AG10803 (cell line): ENCODE measurements at places on chromosomes 7 and 10.
A peak's percentile ranks its signal among the peaks of the same experiment; 100 is the strongest.

GRCh38 chr10:99914236-99914635 is 95.5 kb downstream of the DNMBP start:
- no peak for DNase-seq

DNA sequence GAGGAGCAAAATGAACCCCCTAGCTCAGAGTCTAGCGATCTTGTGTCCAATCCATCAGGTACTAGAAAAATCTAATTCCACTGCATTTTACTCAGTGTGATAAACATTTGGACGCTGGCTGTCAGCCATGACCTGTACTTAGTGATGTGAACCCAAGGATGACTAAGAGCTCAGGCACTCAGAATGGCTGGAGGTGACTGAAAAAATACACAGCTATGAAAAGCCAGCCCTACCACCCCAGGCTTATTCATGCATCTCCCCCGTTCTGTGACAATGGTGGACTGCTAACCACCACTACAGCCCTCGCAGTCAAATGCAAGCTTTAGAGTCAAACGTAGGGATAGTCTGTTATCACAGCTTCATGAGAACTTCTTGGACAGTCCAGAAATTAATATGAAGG is 14.9 kb downstream of the AFAP1L2 start:
- DNase-seq = no peak

GRCh38 chr10:124287071-124287685 is 131.5 kb downstream of the OAT start:
- no peak for DNase-seq

- no peak for DNase-seq
These were observed 212.1 kb upstream of the KCND2 start for GRCh38 chr7:120060875-120061274.

- DNase-seq = no peak
These were observed 748.7 kb downstream of the AUTS2 start for GRCh38 chr7:70346844-70347462.

DNA sequence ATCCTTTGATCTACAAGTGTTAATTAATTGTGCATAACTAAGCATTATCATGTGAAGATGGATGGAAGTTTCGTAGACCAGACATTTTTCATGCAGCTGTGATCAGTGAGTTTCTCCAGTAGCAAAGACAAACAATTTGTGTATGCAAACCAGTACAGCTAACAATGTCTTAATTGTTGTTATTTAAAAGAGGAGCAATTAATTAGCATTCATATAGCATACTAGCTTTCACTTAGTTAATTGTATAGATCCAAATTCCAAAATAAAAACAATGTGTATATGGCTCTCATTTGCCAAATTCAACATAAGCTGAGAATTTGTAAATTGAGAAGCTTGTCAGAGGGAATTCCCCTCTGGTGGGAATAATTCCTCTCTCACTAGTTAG is 22.6 kb upstream of the PRKCQ start:
- no peak for DNase-seq

DNA sequence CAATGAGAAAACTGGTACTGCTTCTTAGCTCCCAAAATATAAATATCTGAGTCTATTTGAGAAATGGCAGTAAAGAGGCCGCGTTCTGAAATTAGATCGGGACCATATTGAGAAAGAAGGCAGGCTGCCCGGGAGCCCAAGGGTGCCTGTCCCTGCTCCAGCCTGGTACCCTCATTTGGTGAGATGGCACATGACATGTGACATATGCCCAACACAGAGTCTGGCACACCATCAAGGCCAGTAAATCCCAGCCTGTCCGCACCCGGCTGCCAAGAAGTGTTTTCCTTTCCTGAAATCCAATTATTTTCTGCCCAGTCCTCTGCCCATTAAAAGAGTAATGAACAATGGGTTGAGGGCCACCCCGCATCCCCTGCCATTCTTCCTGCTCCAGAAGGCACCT is 66.4 kb downstream of the CDH23 start:
- DNase-seq = no peak

DNA sequence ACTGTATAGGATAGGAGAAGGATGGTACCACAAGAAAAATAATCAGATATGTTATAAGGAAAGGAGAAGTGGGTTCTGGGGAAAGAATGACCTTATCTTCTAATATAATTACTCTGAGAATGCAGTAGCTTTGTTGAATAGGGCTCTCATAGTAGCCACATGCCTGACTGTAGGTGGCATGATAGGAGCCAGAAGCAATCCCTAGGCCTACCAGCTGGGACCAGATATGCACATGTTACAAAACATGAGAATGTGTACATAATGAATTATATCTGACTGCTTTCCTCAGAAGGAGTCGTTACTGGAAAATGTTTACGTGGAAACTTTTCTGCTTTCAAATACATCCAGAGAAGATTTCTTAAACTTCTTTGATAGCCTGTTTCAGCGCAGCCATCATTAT is 53.2 kb upstream of the FAM3C start:
- peak; percentile 28 for DNase-seq

DNA sequence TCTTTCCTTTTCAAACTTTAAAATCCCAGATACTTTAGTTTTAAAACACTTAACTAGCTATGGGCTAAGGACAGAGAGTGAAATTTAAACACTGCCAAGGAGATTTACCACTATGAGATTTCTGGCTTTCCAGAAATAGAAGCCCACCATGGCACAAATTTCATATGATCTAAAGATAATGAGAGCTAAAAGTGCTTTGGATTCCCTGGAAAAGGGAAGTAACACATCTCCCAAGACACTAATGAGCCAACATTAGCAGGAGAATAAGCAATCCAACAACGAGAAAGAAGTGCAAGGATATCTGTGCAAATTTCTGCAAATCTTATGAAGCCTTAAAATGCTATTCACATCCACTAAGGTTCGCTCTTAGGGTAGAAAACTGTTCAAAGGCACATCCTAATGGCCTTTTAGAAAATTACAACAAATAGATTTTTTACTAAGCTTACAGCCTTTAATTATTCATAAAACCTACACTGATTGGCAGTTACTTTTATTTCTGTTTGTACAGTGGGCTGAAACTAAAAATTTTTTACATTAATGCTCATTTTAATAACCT is 100.3 kb downstream of the RAPGEF5 start:
- no peak for DNase-seq

DNA sequence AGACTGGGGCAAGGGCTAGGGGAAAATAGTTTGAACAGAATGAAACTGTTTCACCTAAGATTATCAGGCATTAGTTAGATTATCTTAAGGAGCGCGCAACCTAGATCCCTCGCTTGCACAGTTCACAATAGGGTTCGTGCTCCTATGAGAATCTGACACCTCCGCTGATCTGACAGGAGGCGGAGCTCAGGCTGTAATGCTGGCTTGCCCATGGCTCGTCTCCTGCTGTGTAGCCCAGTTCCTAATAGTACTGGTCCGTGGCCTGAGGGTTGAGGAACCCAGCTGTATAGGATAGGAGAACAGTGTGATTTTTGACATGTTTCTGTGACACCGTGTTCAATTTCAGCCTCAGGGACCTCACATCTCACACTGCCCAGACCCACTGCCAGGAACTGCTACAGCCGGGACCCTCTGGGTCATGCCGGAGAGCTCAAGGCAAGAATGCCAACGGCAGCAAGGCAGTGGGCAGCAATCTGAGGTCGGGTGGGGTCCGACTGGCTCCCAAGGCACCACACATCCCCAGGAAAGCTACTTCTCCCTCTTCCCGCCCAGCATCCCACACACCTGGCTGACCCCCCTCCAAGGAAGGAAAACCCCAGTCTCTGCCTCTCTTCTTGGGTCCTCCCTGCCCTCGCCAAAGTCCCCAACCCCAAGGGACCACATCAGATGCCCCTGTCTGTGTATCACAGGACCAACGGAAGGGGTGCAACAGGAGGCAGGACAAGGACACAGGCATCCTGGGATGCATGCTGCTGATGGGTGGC is 31.7 kb downstream of the CAMK2B start:
- DNase-seq = no peak

- no peak for DNase-seq
These were observed 73.6 kb upstream of the NEBL start for GRCh38 chr10:20970708-20971107.

DNA sequence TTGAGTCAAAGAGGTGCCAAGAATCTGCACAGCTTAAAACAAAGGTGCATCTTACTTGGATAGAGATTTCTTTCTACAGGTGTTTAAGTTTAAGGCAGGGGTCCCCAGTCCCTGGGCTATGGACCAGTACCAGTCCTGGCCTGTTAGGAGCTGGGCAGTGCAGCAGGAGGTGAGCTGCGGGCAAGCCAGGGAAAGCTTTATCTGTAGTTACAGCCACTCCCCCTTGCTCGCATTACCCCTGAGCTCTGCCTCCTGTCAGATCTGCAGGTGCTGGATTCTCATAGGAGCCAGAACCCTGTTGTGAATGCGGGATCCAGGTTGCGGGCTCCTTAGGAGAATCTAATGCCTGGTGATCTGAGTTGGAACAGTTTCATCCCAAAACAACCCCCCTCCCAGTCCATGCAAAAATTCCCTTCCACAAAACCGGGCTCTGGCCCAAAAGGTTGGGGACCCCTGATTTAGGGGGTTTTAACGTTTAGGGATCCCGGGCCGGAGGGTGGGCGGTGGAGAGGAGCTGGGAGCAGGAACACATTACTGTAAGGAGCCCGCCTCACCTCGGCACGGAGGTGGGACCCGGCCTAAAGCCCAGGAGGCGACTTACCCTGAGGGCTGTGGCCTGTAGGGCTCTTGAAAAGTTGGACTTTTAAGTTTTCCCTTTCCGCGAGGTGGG is 60.2 kb downstream of the ZNF467 start:
- no peak for DNase-seq

DNA sequence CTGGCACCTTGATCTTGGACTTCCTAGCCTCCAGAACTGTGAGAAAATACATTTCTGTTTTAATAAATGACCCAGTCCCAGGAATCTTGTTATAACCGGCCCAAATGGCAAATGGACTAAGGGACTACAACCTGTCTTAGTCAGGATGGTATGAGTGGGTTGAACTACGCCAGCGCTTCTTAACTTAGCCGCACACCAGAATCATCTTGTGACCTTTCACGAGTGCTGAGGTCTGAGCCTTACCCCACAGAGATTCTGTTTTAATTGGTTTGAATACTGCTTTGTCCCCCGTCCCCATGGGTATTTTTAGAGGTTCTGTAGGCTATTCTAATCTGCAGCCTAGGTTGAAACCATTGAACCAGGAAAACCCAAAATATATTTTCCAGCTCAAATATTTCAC is 48.0 kb downstream of the PFKFB3 start:
- no peak for DNase-seq

DNA sequence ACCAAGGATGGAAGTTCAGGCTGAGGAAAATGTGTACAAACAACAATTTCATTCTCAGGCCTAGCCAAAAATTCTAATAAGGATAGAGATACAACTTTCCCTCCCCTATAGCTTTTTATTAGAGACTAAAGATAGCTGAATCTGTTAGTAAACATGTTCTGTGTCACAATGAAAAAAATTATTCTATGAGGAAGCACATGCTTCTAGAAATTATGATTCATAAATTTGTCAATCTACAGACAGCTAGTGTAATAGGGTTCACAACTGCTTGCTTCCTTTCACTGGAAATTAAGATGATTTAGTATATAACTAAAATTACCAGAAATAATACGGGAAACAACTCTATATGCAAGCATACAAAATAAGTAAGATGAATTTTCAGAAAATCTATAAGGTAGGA is 56.6 kb downstream of the CCDC3 start:
- no peak for DNase-seq

- no peak for DNase-seq
These were observed 9.4 kb upstream of the OPN4 start for GRCh38 chr10:86644794-86645445.

GRCh38 chr7:157494506-157495176 is 157.8 kb downstream of the DNAJB6 start:
- no peak for DNase-seq

DNA sequence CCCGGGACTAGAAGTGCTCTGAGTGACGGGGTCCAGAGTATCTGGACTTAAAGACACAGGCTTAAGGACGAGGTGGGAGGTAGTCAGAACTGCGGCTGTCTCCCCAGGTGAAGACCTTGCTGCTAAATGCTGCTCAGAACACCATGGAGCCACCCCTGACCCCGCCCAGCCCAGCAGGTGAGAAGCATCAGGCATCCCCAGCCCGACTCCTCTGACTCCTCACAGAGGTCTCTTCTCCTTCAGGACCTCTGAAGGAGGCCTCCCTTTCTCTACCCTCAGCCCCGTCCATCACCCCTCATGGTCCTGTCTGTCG is 5.8 kb downstream of the NFKB2 start:
- no peak for DNase-seq
